ACHN (cell line): ENCODE measurements at places on chromosomes 16 and 17.

- no peak for DNase-seq
Observed at GRCh38 chr16:81615833-81616232, 163.3 kb upstream of the PLCG2 start.

DNA sequence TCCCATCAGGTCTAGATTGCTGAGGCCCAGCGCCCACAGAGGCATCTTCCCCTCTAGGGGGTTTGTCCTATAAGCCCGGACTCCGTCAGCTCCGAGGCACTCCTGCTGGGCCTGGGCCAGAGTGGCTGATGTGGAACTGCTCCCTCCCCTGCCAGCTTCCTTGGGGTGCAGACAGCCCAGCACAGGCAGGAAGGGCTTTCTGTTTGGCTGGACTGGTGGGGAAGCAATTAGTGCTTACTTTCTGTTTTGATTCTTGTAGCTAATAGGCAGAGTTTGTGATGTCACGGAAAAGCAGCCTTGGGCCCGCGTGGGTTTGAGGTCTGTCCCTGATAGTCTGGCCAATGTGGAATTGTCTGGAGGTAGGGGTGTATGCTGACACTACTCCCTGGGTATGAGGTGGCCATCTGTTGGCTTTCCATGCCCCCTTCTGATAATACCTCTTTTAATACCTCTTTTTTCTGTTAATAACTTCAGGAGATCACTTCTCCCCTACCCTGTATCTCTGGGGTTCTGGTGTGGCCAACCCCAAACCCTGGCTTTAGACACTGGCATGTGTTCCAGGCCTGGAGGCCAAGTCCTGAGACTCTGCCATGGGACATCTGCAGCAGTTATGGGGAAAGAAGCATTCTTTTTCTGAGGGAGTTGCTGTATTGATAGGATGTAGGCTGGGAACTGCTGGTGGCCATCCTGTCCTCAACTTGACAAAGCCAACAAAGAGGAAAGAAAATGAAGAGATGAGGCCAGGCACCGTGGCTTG is 190.9 kb downstream of the RAB11FIP4 start:
- peak; percentile 19 for DNase-seq

DNA sequence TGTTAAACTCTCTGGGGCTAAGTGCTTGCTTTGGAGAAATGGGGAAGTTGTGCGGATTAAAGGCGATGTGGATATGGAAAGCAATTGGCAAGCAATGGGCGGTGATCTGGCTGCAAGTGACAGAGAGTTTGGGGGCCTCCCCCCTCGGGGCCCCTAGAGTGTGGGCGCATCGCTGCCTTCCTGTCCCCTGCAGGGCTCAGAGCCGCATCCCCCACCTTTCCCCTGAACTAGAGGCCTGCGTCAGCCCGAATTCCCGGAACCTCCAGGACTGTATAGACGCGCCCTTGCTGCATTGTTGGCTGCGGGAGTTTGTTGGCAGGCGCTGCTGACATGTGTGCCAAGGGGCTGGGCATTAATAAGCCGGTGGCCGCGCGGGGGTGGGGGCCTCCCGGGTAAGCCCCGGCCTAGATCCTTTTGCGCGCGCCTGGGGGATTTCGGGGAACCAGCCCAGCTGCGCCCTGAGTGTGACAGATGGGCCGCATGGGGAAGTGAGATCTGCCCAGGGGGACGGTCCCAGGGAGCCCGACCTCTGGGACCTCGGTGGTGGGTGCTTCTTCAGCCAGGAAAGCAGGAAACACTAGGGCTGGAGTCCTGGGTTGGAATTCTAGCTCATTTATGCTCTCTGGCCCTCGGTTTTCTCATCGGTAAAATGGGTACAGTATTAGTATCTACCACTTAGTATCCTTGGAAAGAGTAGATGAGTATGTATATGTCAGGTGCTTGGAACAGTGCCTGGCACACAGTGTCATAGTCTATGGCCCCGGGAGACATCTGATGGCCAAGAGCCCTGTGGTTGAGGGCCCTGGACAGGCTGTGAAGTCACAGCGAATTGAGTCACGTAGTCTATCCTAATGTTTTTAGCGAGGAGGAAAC is 1.0 kb downstream of the EEF2K start:
- DNase-seq, result peak; percentile 70

DNA sequence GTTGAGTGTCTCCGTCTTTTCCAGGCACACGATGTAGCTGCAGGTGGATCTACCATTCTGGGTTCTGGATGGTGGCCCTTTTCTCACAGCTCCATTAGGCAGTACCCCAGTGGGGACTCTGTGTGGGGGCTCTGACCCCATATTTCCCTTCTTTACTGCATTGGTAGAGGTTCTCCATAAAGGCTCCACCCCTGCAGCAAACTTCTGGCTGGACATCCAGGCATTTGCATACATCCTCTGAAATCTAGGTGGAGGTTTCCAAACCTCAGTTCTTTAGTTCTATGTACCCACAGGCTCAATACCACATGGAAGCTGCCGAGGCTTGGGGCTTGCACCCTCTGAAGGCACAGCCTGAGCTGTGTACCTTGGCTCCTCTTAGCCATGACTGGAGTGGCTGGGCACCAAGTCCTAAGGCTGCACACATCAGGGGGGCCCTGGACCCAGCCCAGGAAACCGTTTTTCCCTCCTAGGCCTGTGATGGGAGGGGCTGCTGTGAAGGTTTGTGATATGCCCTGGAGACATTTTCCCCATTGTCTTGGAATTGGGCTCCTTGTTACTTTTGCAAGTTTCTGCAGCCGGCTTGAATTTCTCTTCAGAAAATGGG is 14.0 kb downstream of the ABCC1 start:
- no peak for DNase-seq

GRCh38 chr17:60060474-60060873 is 18.2 kb downstream of the HEATR6 start:
- no peak for DNase-seq

GRCh38 chr17:21149621-21150020 is 22.9 kb downstream of the DHRS7B start:
- DNase-seq, result no peak

- no peak for DNase-seq
Observed at GRCh38 chr17:7612294-7612640, 2.4 kb downstream of the FXR2 start.

GRCh38 chr17:49226771-49227435 is 3.7 kb downstream of the PHOSPHO1 start:
- DNase-seq, result no peak

- no peak for DNase-seq
Observed at GRCh38 chr17:82848022-82848592, 8.3 kb upstream of the ZNF750 start.

DNA sequence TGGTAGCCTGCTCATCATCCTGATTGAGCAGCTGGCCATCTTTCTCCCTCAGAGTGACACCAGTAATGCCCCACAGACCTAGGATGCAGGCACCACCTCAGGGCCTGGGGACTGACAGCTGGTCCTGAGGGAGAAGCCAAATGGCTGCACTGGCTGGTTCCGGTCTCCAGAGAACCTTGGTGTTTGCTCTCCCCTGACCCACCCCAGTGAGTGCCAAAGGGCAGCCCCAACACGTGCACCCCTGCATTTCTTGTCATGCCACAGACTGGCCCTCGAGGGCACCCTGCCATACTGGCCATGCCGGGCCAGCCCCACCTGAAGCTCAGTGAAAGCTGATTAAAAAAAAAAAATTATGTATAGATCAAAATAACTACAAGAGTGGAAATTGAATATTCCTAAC is 100.5 kb downstream of the WNT3 start:
- DNase-seq, result no peak

- no peak for DNase-seq
Observed at GRCh38 chr16:6038941-6039645, 941.5 kb upstream of the EEF2KMT start.

GRCh38 chr17:44159519-44160210 is 10.8 kb upstream of the ASB16 start:
- DNase-seq, result no peak

DNA sequence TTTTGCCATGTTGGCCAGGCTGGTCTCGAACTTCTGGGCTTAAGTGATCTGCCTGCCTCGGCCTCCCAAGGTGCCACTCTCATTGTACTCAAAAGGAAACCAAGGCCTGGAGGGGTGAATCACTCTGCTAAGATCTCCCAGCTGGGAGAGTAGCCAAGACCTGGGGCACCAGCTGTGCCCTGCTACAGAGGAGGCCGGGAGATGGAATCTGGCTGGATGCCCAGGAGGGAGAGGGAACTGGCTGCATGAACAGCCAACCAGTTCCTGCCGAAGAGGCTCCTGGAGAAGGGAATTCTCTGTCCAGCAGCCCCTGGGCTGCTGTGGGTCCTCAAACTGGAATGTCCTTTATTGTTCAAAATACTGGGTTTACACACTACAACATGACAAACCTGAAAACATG is 238.7 kb upstream of the CIBAR2 start:
- peak; percentile 99 for DNase-seq

DNA sequence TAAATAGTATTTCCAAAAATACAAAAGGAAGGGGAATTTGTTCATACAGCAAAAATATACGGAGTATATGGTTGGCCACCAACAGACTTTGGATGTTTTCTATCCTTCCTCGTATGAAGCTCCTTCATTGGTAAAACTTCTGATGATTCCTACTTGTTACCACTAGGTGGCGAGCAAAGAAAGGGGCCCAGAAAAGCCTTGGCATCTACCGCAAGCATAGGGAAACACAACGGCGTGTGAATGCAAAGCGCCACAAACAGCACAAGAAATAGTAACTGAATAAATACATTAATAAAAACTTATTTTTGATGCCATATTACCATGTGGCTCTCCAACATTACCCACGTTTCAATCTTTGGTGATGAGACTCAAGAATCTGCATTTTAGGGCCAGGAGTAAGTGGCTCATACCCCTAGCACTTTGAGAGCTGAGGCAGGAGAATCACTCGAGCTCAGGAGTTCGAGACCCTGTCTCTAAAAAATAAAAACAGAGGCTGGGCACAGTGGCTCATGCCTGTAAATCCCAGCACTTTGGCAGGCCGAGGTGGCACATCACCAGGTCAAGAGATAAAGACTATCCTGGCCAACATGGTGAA is 34.5 kb downstream of the YWHAE start:
- peak; percentile 87 for DNase-seq

DNA sequence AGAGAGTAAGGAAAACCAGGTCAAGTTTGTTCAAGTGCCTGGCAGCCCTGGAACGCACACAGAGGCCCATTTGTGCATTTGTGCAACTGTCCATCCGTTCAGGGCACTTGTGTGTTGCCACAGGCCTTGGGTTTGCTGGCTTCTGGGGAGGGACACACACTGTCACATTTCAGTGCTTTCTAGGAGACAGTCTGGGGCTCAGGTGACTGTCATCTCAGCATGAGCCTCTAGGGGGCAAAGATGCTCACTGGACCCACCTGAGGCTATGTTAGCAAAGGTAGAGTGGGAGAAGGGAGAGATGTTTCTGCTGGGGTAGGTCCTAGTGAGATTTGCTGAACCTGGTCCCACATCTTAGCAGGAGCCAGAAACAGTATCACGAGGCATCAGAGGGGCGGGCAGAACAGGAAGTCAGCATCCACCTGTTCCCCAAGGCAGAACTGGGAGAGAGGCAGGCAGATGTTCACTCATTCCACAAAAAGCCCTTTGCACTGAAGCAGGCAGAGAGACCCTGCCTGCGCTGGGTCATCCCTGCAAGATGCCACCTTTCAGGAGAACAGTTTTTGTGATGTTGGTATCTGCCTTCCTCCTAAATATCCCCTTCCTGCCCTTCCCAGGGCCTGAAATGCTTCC is 48.5 kb downstream of the RAI1 start:
- peak; percentile 25 for DNase-seq

GRCh38 chr17:68125111-68125870 is 89.8 kb downstream of the KPNA2 start:
- no peak for DNase-seq
